Right renal pelvis (tissue), 4 donors: ENCODE measurements at places on chromosomes 2 and 18. TPM values are rescaled to one million over a fixed set of nuclear protein-coding genes. Genes with fewer than 3 reads are reported as not detected.

The CABYR gene
- 5.1 TPM for polyA plus RNA-seq

- DNase-seq = no peak
These were observed 45.0 kb upstream of the ALPP start for GRCh38 chr2:232333361-232334135.

GRCh38 chr18:48997985-48998831 is 47.4 kb upstream of the SMAD7 start:
- no peak for DNase-seq

The CD207 gene
- 0.17 TPM for polyA plus RNA-seq

The PKDCC gene
- polyA plus RNA-seq = 293 TPM

DNA sequence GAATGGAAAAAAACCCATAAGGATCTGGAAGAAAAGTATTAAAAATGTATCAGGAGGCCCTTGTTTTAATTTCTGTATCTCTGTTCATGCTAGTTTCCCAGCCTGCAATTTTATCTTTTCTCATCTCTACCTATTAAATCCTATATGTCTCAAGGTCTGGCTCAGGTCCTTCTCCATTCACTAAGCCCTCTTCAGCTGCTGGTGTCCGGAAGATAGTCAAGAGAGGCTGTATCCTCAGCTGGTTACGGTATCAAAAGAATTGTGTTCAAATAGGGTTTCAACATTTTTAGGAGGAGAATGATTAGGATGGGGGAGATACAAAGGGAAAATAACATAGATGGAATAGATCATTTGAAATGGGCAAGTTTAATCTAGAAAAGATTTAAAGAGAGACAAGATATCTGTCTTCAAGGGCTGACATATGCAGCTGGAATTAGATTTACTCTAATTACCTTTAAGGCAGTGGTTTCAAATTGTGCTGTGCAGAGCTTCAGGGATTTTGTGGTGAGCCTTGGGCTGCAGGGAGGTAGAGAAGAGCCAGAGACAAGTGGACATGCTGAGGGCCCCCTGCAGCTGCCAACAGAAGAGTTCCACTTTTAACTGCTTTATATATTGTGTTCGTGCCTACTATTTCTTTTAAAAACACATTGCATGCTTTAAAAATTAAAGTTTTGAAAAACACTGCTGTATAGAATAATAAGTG is 24.1 kb downstream of the GREB1L start:
- no peak for DNase-seq

DNA sequence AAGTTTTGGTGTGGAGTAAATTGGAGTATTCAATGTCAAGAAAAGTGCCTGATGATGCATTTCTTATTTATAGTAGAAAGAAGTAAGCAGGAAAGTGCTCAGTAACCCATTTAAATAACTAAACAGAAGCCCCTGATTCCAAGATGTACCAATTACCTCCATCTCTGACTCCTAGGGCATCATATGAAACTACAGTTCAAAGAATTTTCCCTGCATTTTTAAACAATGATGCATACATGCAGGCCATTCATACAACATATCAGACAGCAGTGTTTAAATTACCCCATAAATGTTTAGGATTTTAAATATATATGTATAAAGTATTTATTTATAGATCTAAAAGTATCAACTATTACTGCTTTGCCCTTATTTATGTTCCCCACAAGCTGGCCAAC is 36.2 kb downstream of the FTCDNL1 start:
- DNase-seq = no peak

The KCNG2 gene
- 0.52 TPM for polyA plus RNA-seq

The LYPD6B gene
- 29.8 TPM for polyA plus RNA-seq

DNA sequence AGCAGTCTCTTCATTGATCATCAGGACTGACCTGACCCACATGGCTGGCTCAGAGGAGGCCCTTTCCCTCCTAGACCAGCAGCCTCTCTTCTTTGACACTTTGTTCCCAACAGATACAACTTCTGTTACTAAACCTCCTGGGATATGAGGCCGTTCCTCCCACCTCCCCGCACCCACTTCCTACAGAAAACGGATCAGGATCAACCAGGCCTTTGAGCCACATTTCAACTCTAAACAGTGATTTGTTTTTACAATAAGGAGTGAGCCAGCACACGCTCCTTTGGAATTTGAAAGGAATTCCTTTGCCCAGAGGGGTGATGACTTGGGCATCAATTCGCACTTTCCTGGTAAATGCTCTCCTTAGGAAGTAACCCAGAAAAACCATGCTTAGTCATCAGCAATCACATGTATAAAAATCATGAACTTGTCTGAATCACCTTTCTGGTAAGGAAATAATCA is 180.4 kb downstream of the FAM124B start:
- no peak for DNase-seq

DNA sequence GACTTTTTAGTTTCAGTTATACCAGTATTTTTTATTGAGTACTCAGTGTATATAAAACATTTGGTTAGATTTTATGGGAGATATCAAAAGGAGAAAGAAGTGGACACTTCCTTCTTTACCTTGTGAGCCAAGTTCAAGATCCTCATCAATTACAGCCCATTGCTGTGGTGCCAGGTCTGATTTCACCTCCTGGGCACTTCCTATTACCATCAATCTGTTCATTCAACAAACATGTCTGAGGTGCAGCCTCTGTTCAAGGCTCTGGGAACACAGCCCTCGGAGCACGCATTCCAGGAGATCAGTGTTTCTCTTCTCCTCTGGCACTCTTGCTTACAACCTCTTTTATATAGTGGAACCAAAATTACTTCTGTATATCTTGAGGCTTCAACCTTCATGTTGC is 171.4 kb upstream of the ALPP start:
- no peak for DNase-seq

- DNase-seq = no peak
These were observed 72.3 kb upstream of the NFATC1 start for GRCh38 chr18:79323471-79323870.

DNA sequence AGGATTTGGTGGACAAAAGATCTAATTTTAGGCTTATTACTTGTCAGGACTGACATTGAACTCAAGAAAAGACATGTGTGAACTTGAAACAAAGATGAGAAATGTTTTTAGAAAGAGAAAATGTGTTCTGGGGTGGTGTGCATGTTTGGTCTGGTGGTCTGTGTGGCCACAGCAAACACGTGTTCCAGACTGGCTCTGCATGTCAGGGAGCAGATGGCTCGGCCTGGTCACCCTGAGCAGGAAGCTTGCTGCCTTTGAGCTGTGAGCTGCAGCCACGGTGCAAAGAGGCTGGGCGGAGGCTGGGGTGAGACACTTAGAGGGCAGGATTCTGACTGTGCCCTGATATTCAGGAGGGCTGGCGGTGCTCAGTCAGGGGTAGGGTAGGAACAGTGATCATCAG is 186.1 kb downstream of the CTIF start:
- no peak for DNase-seq

The APOB gene
- 0.90 TPM for polyA plus RNA-seq

The MRO gene
- polyA plus RNA-seq = 2.9 TPM

The FAM237A gene
- polyA plus RNA-seq = not detected

The C2orf78 gene
- polyA plus RNA-seq = not detected

The PXDN gene
- 168 TPM for polyA plus RNA-seq

GRCh38 chr18:67001052-67001451 is 397.2 kb upstream of the CDH19 start:
- no peak for DNase-seq

DNA sequence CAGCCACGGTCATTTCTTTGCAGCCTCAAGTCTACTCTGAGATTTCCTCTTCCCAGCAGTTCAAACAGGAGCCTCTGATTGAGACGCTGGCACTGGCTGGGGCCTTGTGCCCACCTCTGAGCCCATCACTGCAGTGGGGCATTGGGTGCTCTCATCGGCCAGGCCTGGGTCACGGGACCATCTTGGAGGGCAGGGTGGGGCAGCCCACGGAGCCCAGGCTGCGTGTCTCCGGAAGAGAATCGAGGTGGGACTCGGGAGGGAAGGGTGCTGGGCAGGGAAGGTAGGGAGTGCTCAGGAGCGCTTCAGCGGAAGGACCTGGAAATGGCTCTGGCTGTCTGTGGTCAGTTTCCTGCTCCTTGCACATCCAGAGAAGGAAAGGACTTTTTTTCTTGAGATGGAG is 82.4 kb downstream of the RTP5 start:
- DNase-seq = no peak

DNA sequence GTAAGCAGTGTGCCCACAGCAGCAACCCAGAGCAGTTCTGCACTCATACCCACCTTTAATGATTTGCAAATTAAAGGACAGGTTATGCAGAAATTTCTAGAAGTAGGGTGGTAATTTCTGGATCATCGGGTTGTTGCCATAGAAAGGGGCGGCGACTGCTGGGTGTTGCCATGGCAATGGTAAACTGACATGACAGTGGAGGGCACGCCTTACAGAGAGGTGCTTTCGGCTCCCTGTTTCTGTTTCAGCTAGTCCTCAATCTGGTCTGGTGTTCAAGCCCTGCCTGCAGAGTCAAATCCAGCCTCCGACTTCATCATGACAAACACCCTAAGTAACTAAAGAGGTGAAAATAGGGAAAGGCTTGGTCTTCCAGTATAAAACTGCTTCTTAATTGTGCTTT is 667.7 kb downstream of the SOCS6 start:
- no peak for DNase-seq

DNA sequence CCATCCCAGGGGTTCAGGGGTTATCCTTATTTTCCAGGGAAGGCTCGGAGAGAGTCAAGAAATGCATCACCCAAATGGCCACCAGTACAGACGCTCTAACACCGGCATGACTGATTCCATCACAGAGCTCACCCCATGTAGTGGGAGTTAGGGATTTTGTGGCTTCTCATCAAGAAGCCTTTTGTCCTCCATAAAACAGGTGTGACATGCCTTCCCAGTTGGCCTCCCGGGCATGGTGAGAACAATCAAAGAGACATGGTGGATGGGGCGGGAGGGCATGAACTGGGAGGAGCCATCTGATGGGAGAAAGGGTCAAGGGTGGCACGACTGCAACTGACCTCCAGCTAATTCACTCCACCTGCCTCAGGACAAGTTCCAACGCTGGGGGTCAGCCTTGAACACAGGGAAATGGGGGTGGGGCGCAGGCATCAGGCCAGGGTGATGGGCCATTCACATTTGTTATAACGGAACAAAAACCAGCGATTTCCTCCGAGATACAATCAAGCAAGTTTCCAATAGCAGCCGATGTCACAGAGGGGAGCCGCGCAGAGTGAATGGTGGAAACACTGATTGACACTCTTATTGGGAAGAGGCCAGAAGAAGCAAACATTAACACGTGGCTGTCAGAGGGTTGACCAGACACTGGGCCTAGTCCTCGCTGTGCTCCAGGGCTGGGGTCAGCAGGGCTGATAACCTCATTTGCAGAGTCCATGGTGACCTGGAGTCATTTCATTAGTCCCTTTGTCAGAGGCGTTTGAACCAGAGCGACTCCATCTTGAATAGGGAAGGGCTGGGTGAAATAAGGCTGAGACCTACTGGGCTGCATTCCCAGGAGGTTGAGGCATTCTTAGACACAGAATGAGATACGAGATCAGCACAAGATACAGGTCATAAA is 80.5 kb upstream of the HPCAL1 start:
- no peak for DNase-seq

GRCh38 chr2:213274143-213274542 is 10.1 kb upstream of the SPAG16 start:
- DNase-seq = no peak

The ACTG2 gene
- 2.9 TPM for polyA plus RNA-seq

The PROM2 gene
- 32.6 TPM for polyA plus RNA-seq

- DNase-seq = no peak
These were observed 12.1 kb downstream of the AAK1 start for GRCh38 chr2:69631402-69631801.

GRCh38 chr2:155309483-155309882 is 611.0 kb downstream of the KCNJ3 start:
- no peak for DNase-seq

The NFU1 gene
- 69.2 TPM for polyA plus RNA-seq

DNA sequence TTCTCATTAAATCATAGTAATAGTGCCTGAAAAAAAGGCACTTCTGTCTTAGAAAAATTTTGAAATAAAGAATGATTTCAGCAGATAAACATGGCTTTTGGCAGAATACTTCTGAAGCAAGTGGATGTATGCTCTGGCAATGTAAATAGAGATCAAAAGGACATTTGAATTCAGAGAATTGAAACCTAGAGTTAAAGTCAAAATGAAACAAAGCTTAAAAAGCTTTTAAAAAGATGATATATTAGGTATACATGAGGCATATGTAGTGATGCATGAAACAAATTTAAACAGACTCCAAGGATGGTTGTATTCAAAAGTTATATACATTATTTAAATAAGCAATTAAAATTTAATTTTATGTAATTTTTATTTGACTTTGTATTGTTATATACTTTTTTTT is 1344.5 kb upstream of the TMEFF2 start:
- DNase-seq = no peak

DNA sequence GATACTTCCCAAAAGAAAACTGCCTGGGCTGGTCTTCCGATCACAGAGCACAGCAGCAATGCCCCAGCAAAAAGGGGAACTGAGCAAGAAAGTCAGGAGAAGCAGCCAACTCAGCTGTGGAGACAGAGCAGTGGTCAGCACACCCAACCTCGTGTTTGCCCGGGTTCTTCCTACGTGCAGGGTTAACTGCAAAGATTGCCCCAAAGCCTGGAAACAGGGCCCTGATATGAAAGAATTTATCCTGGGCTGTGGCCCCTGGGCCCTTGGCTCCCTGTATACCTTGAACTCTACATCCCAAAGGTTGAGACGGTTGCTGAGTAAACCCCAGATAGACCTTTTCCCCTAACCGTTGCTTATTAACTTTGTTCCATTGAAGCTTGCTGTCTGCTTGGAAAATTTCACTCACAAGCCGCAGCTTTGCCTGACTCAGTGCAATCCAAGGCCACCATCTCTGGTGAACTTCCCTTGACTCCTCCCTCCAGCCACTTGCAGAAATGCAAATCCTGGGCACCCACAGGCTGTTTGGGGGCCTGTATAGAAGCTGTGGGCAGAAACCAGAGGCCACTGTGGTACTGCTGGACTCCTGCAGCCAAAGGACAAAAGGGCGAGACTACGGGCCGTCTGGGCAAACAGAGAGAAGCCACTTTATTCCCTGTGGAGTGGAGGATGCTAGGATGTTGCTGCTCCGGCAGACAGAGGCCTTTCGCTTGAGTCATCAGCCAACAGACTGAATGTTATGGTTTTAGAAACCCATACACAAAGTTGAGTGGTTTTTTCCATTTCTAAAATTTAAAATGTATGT is 18.2 kb downstream of the NRP2 start:
- DNase-seq = no peak
